ENCODE measurements at places on chromosomes 11 and 22. TPM values are rescaled to one million over a fixed set of nuclear protein-coding genes. Genes with fewer than 3 reads are reported as not detected.

The NXPE2 gene
- 20.2 TPM for total RNA-seq

GRCh38 chr11:77658213-77659013 lies 20.8 kb upstream of the CLNS1A start:
- DNase-seq = no peak

DNA sequence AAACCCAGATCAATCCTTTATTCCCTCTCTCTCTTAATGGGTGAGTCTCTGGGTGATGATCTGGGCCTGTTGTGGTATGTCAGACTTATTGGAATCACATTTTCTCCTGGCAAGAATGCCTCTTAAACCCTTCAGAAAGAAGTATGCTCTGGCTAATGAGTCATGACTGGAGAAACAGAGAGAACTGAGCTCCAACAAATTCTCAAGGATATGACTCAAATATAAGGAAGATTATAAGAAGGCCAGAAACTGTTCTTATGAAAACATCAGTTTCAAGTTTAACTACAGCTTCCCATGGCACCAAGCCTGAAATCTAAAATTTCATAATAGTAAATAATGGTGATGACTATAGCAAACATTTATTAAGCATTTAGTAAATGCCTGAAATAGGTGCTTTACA lies 83.9 kb downstream of the OR5AK2 start:
- DNase-seq = no peak

DNA sequence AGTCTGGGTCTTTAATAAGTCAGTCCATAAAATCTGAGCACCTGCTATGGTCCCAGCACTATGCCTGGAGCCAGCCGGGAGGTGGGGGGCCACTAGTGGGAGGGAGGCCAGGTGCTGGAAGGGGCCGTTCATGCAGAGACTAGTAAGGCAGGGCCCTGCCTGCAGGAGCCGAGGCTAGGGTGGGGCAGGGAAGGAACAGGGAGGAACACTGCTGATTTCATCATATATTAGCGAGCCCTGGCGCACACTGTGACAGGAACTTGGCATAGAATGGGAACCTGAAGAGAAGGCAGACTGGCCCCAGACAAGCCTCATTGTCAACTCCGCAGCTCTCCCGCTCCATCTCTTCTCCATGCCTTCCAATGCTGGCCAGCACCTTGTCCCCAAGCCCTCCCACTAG lies 7.1 kb downstream of the VSIG10L2 start:
- DNase-seq = peak; percentile 69

GRCh38 chr11:16805938-16806337 lies 67.5 kb downstream of the C11orf58 start:
- no peak for DNase-seq

GRCh38 chr11:104134745-104135144 lies 29.2 kb downstream of the PDGFD start:
- DNase-seq = no peak

DNA sequence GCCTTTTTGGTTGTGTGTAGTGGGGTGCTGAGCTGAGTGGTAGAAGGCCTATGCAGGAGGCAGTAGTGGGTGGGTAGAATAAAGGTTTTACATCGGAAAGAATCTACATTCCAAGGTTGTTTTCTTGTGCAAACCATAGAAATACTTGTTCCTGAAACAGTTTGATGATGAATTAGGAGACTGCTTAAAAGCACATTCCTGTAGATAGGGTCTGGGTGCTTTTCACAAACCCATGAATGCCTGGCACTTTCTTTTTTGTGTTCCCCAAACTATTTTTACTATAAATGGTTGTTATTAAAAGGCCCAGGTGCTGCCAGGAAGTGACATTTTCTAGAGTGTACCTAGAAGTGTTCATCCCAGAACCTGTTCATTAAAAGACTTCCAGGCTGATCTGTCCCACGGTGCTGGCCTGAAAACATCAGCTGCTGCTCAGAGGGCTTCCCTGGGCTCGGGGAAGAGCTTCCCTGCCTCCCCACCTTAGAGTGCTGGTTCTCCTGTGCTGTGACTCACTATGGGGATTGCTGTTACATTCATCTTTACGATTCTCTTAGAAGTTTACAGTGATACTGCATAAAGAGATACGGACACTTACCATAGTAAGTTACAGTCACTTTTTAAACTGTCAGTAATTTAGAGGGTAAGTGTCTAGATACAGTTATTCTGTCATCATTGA lies 27.9 kb downstream of the PPFIA1 start:
- no peak for DNase-seq

DNA sequence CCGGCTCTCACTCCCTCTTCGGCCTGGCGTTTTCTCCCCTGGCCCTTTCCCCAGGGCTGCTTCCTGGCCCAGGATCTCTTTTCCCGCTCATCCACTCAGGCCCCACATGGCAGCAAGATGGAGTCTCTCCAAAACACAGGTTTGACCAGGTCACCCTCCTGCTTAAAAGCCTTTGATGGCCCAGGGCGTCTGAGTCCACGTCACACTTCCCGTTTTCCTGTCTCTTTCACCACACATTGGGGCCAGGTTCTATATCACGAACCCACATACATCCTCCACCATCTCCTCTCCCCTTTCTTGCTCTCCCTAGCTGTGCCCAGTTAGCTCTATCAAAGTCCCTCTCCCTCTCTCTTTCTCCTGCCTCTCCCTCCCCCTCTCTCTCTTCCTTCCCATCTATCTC lies 7.8 kb upstream of the LRRC32 start:
- no peak for DNase-seq

DNA sequence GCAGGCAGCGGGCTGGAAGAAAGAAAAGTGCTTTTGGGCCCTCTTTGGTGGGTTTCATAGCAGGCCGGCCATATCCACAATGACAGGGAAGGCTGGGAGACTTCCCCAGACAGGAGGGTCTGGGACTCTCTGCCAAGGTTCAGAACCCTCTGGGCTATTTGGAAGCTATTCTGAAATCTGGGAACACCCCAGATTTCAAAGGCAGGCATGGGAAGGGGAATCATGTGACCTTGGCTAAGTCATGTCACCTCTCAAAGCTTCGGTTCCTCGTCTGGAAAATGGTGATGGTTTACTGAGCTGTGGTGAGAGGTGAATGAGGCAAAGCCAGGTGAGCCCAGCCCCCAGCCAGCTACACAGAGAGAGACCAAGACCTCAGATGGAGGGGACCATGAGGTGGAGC lies 4.6 kb downstream of the CASTOR1 start:
- no peak for DNase-seq
